NCI-H82 (cell line): ENCODE measurements at places on chromosomes 6 and 20.
A peak's percentile ranks its signal among the peaks of the same experiment; 100 is the strongest.

- DNase-seq = no peak
Observed at GRCh38 chr6:96007663-96008062, 8.1 kb upstream of the FUT9 start.

GRCh38 chr6:4274382-4275082, 139.2 kb upstream of the ECI2 start:
- no peak for DNase-seq

DNA sequence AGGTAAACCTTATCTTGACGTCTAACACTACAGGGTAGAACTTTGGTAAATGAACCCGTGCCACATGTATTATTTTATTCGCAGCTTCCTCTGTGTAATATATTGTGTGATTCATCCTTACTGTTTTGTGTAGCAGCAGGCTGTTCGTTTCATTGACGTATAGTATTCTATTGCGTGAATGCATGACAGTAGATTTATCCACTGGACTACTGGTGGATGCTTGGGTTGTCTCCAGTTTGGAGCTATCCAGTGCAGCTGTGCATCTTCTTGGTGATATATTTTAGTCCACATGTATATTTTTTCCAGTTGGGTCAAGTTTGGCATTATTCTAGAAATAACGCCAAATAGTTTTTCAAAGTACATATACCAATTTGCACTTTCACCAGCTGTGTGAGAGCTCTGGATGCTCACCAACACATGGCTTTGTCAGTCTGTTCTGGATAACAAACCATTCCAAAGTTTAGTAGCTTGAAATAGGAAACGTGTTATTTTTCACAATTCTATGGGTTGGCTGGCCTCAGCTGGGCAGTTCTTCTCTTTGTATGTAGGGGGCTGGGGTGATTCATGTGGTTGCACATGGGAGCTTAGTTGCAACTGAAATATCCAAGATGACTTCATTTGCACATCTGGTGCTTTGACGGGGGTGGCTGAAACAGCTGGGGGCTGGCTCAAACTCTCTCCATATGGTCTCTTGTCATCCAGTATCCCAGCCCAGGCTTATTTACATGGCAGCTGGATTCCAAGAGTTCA, 9.3 kb downstream of the ECT2L start:
- peak; percentile 17 for DNase-seq

GRCh38 chr6:16183187-16183664, 54.3 kb downstream of the MYLIP start:
- DNase-seq = peak; percentile 60

DNA sequence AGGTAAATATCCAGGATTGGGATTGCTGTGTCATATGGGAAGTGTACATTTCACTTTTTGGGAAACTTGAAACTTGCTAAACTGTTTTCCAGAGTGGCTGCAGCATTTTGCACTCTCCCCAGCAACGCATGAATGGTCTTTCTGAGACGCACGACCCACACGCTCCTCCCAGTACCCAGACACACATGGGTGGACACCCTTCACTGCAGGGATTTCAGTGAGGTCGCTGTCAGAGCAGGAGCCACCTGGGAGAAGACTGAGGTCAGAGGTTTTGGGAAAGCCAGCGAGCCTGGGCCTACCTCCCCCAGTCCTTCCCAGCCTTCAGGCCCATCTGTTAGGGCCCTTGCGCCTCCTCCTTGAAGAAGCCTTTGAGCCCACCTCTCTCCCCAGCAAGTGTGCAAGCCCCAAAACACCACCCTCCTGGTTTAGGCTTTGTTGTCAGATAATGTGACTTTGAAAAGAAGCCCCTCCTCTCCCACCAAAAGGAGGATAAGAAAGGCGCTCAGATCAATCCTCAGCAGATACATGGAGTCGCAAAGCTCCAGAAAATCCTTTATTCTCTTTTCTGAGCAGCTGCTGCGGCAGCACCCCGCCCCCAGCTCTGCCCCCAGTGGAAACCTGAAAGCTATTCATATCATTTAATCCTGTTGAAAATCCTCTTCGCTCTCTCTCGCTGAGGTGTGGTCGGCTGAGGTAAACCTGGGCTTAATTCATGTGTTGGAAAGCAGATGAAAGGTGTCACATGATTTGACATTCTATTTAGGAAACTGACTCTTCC, 12.7 kb upstream of the JAG1 start:
- DNase-seq = peak; percentile 95

DNA sequence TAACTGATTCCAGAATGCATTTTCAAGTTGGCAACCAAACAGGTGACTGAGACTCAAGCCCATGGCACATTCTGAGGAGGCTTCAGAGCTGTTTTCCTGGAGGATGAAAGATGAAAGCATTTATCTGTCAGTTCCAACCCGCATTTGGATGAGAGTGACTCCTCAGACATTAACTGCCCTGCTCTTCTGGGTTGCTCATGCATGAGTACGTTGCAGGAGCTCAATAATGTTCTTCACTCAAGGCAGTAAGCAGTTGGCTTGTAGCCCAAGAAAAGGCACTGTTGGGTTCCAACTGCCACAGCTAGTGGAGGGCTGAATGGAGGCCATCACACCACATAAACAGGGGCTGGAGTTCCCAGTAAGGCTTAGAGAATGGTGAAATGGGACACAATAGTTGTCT, 155.3 kb downstream of the FUT9 start:
- no peak for DNase-seq

- peak; percentile 54 for DNase-seq
Observed at GRCh38 chr6:2744209-2744771, 6.4 kb downstream of the MYLK4 start.

DNA sequence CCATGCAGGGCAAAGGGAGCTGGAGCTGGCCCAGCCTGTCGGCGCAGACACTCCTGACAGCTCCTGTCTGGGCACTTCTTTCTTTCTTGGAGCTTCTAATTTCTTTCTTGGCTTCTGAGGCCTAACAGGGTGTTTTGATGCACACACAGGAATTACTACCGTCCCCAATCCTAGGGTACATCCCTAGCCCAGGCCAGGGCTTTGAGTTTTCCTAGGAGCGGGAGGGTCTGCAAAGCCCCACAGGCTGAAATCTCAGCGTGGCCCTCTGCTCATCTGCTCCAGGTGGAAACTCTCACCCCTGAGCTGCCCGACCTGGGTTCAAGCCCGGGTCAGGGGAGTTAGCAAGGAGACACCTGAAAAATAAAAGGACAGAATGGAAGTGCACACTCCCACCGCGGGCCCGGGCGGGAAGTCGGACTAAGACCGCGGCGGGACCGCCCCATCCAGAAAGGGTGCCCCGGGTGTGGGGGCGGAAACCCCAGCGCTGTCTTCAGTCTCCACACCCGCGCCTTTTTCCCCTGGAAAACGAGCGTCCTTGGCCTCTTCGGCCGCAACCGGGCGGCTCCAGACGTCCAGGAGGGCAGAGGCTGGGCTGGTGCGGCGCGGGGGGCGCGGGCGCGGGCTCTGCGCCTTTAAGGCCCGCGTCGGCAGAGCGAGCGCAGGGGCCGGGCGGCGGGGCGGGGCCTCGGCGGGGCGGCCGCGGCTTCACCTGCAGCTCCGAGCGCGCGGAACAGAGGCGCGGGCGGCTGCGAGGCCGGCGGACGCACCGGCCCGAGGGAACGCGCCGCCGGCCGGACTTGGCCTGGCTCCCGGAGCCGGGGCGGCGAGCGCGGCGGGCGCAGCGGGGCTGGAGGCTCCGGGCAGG, at the start of gene CDH4:
TSS of gene CDH4 (plus strand) at position 733 of the 865 bp plus-strand sequence.
- DNase-seq = no peak

- DNase-seq = no peak
Observed at GRCh38 chr20:49607568-49607967, 39.6 kb upstream of the PTGIS start.
